Lower lobe of right lung (tissue), 2 donors: ENCODE measurements at places on chromosomes 7 and 10. TPM values are rescaled to one million over a fixed set of nuclear protein-coding genes. Genes with fewer than 3 reads are reported as not detected.

The IDI2 gene
- not detected for total RNA-seq

The ADAMTS14 gene
- 0.53 TPM for total RNA-seq

The IRF5 gene
- 46.0 TPM for total RNA-seq

The DRGX gene
- not detected for total RNA-seq

The FAM25A gene
- total RNA-seq: not detected

DNA sequence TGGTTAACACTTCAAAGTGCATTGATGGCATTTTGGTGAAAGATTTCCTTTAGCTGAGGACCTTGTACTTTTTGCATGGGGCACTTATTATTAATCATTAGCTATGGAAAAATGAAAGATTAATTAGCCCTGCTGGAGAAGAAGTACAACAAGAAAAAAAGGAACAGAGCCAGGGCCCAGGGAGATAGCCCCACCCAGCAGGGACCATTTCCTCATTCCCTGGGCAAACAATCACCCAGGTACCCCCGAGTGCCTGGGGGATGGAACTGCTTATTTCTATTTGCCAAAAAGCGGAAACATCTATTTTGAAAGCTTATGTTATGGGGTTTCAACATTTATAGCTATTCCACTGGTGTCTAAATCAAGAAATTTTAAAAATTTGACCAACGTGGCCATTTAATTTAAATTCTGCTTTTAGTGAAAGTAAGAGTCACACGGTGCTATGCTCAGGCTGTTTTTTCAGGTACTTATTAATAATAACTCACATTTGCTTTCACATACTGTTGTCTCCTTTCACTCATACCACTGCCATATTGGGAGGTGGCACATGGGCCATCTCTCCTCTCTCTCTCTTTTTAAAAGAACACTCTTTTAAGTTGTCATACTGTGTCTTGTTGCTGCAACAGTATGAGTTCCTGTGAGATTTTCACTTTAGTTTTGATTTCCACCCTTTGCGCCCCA is 143.6 kb upstream of the KIF5B start:
- DNase-seq: peak; percentile 61

- DNase-seq: no peak
These were observed 87.0 kb downstream of the HGF start for GRCh38 chr7:81682873-81683272.

GRCh38 chr10:35274498-35275060 is 61.7 kb upstream of the CCNY start:
- DNase-seq: no peak

DNA sequence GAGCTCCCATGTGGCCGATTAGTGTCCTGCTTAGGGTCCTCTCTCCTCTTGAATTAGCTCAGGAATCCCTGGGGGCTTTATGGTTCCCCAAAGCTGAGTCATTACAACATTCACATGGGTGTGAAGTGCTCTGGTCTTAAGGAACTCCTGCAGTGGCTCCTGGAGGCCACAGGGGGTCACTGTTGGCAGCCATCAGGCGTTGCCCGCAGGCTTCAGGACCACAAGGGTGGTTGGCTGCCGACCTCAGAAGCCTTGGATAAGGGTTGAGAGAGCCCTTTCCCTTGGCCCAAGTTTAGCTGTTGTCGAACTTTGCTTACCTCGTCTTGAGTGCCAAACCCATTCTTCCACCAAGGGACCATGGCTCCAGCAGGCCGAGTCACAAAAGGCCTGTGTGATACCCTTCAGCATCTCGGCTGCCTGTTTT is 61.7 kb downstream of the SH2D4B start:
- peak; percentile 77 for DNase-seq

DNA sequence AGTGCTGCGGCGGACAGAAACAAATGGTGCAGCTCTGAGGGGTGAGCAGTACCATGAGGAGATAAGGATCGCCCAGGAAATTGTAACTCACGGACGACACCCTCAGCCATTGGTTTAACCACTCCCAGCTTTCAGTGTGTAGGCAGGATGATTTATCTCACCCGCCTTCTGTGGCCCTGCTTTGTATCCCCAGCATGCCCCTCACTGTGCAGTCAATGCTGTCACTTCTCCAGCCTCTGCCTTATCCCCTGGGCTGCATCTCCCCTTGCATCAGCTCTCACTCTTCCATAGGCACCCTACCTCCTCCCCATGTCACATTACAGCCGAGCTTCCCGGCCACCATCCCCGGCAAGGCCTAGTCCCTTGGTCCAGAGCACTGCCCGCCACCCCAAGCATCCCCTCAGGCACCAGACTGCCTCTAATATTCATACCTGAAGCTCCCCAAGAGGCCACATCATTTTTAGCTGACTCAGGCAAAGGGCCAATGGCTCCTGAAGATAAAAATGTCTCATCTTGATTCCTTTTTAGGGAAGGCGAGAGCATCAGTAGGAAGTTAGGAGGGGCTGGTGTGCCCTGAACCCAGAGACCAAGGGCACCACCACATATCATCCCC is 77.1 kb downstream of the CARD11 start:
- DNase-seq: no peak

DNA sequence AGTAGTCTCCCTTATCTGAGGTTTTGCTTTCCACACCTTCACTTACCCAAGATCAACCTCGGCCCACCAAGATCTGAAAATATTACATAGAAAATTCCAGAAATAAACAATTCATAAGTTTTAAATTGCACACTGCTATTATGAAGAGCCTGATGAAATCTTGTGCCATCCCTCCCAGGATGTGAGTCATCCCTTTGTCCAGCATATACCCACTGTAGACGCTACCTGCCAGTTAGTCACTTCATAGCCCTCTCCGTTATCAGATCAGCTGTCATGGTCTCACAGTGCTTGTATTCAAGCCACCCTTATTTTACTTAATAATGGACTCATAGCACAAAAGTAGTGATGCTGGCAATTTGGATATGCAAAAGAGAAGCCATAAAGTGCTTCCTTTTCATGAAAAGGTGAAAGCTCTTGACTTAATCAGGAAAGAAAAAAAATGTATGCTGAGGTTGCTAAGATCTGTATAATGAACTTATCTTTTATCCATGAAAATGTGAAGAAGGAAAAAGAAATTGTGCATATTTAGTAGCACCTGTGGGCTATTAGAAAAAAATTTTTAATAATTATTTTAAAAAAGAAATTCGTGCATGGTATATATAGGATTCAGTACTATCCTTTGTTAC is 9.8 kb upstream of the MRPS16 start:
- DNase-seq: no peak

DNA sequence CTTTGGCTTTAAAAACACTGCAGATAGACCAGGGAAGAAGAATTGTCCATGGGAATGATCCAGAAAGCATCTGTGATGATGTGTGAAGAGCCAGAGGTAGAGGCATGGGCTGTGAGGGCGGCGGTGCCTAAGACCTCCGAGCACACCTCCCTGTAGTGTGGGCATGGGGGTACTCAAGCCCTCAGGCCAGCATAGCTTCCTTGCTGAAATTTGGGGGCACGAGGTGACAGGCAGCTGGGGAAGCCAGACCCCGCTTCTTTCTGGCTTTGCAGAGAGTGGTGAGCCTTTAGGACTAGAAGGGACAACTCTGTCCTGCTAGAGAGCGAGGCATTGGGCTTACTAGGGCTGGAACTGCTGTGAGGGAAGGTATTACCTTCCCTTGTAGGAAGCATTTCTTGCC is 187.7 kb upstream of the SH2B2 start:
- no peak for DNase-seq

GRCh38 chr7:71782051-71782450 is 630.1 kb downstream of the CALN1 start:
- no peak for DNase-seq

DNA sequence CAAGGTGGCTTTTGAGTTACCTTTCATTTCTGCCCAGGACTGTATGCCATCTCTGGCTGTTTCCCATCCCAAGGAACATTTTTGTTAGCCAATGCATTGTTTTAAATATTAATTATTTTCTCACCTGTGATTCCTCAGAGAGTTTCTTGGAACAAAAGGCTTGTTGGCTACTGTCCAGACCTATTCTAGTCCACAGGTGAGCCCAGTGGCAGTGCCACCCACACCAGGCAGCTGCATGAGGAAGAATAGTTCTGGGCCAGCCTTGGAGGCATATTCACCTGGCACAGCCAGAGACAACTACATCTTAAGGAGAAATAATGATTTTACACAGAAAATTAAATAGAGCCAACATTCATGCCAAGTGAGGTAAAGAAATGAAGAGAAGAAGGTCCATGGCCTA is 123.9 kb downstream of the C1GALT1 start:
- no peak for DNase-seq

GRCh38 chr10:123808906-123809305 is 82.7 kb downstream of the CPXM2 start:
- DNase-seq: no peak

DNA sequence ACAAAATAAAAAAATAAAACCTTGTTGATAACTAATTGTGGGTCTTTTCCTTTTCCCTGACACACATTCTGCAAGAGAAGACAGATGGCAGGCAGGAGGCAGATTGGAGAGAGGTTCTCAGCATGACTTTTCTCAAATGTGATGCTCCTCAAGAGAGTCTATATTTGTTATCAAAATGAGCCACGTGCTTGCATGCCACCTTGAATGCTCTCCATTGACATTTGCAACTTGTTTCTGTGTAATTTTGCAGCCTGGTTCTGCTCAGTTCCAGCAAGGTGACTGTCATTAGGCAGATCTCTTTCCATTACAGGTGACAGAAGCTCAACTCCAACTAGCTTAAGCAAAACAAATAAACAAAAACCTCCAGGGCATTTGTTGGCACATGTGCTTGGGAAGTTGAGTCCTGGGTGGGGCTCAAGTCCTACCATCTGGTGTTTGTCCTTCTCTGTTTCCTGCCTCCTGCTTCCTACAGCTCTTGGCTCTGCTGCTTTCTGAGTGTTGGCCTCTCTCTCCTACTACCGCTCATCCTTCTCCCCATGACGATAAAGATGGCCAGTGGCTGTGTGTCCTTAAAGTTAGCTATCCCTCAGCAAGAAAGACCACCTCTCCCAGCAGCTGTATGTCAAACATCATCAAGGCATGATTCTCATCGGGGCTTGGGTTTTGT is 56.7 kb downstream of the GRK5 start:
- DNase-seq: no peak

- DNase-seq: no peak
These were observed 15.1 kb downstream of the LSMEM1 start for GRCh38 chr7:112495810-112496462.

GRCh38 chr10:130493446-130494145 is 357.4 kb downstream of the GLRX3 start:
- no peak for DNase-seq

DNA sequence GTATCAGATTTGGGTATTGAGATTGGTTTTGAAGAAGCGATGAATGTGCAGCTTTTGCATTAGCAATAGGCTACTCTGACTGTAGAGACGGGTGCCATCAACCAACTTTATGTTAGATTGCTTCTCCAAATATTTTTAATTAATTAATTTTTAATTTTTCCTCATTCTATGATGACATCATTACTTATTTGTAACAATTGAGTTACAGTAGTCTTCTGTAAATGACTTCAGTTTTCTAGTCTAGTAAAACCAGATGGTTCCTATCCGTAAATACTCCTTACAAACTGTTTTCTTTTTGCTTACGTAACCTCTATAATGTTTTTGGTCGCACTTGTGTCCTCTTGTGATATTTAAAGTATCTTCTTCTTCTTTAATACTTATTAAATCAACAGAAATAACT is 118.1 kb downstream of the ZNF736 start:
- DNase-seq: no peak

DNA sequence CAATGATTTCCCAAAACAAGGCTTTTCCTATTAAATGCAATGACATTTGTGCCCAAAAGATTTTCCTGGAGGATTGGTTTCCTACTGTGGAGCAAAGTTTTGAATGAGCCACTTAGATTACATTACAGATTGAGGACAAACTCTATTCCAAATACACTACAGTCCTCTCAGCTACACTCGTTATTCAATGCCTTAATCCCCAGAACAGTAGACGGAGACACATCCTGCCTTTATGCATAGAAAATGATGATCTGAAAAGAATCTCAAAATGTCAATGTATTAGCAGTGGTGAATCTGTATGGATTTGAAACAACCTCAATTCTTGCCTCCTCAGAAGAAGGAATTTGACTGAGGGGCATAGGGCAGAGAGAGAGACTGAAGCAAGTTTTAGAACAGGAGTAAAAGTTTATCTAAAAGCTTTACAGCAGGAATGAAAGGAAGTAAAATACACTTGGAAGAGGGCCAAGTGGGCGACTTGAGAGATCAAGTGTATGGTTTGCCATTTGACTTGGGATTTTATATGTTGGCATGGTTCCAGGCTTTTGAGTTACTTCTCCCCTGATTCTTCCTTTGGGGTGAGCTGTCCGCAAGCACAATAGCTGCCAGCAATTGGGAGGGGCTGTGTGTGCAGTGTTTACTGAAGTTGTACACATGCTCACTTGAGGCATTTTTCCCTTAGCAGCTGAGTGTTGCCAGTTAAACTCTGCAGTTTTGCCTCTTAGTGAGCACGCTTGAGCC is 891.9 kb upstream of the MBL2 start:
- no peak for DNase-seq

DNA sequence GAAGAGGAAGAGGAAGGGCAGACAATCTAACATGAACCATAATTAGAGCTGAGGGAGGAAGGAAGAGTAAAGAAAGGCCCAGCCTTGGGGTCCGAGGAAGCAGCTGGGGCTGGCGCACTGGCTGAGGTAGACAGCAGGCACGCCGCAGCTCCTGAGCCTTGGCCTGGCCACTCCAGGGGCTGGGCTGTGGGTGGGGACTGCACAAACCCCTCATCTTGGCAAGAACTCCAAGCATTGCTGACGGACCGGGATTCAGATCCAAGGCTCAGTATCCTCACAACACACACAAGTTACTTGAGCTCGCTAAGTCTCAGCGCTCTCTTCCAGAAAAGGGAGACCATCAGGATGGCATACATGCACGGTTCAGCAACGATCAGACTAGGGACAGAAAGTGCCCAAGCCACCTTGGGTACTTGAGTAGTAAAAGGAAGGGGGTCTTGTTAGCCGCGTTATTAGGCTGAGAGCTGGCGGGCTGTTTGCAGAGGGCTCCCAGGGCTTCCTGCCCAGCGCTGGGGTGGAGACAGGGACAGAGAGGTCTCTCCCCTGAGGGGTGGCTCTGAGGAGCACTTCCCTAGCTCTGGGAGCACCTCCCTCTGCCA is 4.5 kb downstream of the TNS3 start:
- no peak for DNase-seq

DNA sequence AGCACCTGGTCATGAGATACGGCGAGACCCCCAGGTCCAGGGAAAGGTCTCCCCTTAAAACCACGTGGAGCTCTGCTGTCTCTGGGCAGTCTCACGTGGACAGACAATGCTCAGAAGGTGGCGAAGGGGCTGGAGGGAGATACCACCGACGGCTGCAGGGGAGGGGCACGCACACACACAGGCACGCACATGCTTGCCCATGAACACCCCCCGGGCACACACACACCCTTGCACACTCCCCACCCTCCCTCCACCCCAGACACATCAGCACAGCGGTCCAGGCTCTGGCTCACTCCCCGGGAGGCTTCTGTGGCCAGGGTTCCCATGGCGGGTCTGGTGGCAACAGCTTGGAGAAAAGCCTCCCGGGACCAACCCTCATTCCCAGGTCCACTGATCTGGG is 52.4 kb upstream of the TNRC18 start:
- DNase-seq: no peak

GRCh38 chr7:15471669-15471950 is 90.2 kb downstream of the AGMO start:
- no peak for DNase-seq

- DNase-seq: no peak
These were observed 284.4 kb upstream of the PHYHIPL start for GRCh38 chr10:58892031-58892531.
